A549 treated with Mapracorat at 1 μM for 4 hours (cell line): ENCODE measurements at places on chromosomes 5 and 9. TPM values are rescaled to one million over a fixed set of nuclear protein-coding genes. Genes with fewer than 3 reads are reported as not detected.

The SLC12A2 gene
- 9.6 to 15.7 TPM (median 11.9 TPM) in 5 replicates for total RNA-seq

The TEX48 gene
- total RNA-seq = not detected in 5 replicates

The CA9 gene
- 4.2 to 8.9 TPM (median 6.4 TPM) in 5 replicates for total RNA-seq

The NEUROG1 gene
- not detected in 5 replicates for total RNA-seq

The SPEF2 gene
- 1.7 to 3.4 TPM (median 2.3 TPM) in 5 replicates for total RNA-seq

The GMCL2 gene
- not detected in 5 replicates for total RNA-seq

The GABRA6 gene
- not detected in 5 replicates for total RNA-seq

The UBLCP1 gene
- total RNA-seq = 33.6 to 39.4 TPM (median 34.4 TPM) in 5 replicates

The ZNG1C gene
- total RNA-seq = 52.7 to 93.5 TPM (median 60.4 TPM) in 5 replicates
